Stromal cell of bone marrow (primary cell): ENCODE measurements at places on chromosomes 4 and X.

GRCh38 chrX:111387470-111388070, 24.4 kb downstream of the DCX start:
- DNase-seq, result no peak

DNA sequence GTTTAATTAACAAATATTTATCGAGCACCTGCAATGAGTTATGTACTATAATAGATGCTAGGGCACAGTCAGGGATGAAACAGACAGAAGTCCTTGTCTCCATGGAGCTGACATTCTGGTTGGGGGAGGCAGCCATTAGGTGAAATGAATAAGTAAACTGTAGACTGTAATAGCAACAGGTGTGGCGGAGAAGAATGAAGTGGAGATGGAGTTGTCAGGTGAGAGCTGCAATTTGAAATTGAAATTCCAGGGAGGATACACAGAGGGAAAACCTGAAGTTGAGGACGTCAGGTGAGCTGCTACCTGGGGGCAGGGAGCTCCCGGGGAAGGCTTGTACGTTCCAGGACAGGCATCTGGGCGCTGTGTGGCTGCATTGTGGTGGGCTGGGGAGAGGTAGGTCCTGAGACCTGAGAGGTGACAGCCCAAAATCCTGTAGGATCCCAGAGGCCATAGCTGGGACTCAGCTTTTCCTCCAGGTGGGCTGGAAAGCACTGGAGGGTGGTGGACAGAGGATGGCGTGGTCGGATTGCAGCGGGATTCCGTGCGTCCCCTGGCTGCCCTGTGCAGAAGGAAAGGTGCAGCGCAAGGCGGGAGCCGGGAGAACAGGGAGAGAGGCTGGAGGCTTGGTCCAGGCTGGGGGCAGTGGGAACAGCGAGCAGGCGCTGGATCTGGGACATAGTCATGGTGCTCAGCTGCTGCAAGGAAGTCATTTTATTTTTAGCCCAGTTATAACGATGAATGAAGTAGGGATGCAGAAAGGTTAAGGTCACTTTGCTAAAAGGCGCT, 24.8 kb downstream of the CYTL1 start:
- DNase-seq, result no peak

DNA sequence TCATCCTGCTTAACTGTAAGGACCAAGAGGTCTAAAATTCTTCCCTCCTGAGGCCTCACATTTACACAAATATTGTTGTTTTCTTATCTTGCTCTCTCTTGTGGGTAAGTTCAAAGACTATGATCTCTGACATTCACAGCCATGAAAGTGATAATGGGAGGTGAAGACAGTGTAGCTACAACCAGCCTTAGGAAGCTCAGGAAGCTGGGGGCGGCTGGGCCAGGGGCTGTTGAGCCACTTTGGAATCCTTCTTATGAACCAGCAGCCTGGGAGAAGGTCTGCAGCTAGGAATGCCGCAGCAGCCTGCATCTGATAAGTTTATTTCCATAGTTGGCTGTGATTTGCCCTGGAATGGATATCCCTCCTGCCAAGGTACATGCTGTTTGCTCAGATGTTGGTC, 316.2 kb downstream of the STIM2 start:
- no peak for DNase-seq

DNA sequence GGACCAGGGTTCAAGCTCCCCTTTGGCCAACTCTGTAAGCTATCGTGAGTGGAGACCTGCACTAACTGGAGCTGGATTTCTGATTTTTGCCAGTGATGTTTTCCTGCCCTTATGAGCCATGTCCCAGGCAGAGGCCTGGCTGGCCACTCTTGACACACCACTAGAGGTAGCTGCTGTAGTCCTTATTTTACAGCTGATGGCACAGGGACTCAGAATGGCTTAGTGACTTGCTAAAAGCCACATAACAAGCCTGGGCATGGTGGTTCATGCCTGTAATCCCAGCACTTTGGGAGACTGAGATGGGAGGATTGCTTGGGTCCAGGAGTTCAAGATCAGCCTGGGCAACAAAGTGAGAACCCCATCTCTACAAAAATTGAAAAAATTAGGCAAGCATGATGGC, 33.4 kb downstream of the CYTL1 start:
- no peak for DNase-seq

DNA sequence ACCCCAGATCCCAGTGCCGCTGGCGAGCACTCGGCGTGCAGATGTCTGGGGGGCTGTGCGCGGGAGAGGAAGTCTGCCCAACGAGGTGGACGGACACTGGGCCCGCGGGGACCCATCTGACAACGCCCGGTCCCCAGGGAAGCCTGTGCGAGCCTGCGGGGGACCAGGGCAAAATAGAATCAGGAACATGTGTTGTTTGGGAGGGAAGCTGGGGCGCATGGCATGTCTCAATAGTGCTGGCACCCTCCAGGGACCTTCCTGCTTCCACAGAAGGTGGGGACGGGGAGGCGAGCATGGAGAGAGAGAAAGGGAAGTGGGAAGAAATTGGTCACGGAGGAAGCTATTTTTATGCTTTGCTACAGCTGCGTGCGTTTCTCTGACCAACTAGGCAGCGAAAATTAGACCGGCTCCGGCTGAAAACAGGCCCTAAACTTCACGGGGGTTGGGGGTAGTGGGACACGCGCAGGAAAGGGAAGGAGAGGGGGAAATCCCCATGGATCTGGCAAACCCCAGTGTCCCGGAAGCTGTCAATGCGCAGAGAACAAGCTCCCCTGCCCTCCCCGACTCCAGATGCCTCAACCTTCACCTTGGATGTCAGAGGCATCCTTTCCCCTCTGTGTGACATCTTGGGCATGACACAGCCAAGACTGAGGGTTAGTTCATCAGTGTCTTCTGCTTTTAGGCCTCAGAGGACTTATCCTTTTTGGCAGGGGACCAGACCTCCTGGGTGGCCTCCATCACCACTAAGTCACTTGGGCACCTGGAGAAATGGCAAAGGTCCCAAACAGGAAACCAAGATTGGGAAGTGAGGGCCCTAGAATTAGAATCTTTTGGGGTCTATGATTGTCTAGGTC, 169.8 kb upstream of the BCOR start:
- no peak for DNase-seq

DNA sequence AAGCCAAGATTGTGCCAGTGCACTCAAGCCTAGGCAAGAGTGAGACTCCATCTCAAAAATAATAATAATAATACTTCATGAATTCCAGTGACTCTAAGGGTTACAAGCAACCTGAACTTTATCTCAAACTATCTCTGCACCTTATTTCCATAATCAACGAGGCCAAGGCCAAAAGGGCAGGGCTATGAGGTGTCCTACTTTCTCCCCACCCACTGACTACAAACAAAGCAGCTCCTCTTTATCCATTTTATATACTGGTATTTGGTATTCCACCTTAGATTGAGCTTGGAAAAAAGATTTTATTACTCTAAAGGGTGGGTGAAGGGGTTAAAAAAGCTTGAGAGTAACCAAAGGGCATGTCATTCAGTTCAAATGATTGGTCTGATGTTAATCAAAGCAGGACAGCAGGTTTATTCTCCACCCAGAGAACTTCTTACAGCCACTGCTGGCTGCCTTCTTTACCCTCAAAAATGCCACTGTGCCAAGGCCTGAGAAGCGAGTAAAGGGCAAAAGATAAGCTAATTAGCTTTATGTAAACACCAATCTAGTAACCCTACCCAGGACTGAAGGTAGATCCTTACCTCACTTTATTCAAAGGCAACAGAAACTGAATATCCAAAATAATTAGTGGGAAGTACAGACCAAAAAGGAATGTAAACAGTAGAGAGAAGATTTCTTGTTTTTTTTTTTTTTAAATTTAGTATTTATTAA, 28.2 kb downstream of the APOO start:
- DNase-seq, result no peak

DNA sequence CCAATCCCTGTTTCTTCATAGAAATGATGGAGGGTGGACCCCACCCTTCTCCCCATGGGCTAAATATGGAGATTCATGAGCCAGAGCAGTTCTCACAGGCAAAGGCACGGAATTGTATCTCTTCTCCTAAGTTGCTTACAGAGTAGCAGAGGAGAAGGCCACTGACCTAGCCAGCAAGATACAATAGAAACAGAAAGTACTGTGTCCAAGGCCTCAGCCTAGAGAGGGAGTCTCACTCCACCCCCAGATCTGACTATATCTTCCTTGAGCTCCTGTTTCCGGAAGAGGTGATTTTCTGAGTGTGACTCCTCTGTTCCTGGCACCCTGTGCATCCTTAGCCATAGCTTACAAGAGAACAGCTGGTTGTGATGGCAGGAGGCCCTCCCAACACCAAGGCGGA, at the start of gene FATE1:
FATE1 (plus strand) TSS at position 284 of the 400 bp plus-strand sequence; CDS start at position 369, 85 bp downstream.
- DNase-seq, result no peak

GRCh38 chr4:86278126-86278525, 81.7 kb downstream of the MAPK10 start:
- no peak for DNase-seq

- DNase-seq, result no peak
Observed at GRCh38 chrX:118225711-118226428, 109.3 kb upstream of the KLHL13 start.

GRCh38 chrX:133183806-133184205, 34.3 kb downstream of the TFDP3 start:
- no peak for DNase-seq

GRCh38 chrX:121008920-121009319, 23.4 kb upstream of the CT47A1 start:
- DNase-seq, result no peak

GRCh38 chr4:4709736-4710135, 149.7 kb upstream of the MSX1 start:
- no peak for DNase-seq

GRCh38 chr4:6229671-6230501, 29.5 kb upstream of the JAKMIP1 start:
- DNase-seq, result no peak

DNA sequence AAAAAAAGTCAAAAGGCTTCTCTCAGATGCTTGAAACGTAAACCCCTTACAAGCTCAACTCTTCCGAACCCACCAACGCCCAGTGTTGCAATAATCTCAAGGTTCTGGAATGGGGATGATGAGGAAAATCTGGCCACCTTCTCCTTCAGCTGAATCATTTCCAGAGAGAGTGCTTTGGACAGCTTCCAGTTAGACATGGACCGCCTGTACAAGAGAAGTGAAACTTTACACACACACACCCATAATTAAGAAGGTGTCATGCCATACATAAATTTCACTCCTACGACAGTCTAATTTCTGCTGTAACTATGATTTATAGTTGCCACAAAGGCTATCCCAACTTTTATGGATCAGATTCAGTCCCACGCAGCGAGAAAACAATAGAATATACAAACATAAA, 72.3 kb downstream of the PRKG2 start:
- peak; percentile 17 for DNase-seq

DNA sequence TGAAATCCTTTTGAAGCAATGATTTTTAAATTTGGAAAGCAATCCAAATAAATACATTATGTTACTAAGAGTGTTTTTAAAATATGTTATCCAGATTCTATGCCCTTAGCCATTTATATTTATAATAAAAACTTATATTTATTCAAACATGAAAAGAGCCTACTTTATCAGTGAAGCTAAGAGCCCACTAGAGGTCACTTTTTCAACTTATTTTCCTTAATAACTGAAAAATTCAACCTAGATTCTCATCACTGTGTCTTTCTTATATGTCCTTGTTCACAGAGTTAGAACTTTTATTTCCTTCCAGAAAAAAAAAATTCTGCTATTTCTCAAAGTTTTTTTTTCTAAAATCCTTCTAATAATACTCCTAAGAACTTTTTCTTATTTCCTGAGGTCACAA, 23.9 kb downstream of the PRDM8 start:
- DNase-seq, result no peak

GRCh38 chr4:112213091-112213490, 18.5 kb upstream of the AP1AR start:
- DNase-seq, result no peak

- DNase-seq, result no peak
Observed at GRCh38 chrX:65300104-65300809, 234.3 kb downstream of the LAS1L start.

GRCh38 chr4:84490663-84491062, 8.4 kb downstream of the NKX6-1 start:
- DNase-seq, result no peak

GRCh38 chrX:72057849-72058248, 73.9 kb downstream of the RTL5 start:
- no peak for DNase-seq
